ENCODE measurements at places on chromosomes 7 and 10. TPM values are rescaled to one million over a fixed set of nuclear protein-coding genes. Genes with fewer than 3 reads are reported as not detected.

DNA sequence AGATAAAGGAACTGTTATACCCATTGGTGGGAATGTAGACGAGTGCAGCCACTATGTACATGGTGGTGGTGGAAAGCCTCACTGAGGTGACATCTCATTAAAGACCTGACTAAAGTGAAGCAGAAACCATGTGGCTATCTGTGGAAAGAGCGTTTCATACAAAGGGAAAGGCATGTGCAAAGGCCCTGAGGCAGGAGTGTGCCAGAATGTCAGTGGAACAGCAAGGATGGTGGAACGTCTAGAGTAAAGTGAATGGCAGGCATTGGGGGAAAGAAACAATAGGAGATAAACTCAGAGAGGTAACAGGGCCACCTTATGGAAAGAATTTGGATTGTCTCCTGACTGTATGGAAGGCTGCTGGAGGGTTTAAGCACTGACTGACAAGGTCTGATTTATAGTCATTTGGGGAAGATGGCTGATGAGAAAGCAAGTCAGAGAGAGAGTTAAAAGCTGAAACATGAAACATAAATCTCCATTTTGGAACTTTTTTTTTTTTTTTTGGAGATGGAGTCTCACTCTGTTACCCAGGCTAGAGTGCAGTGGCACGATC, 245.7 kb downstream of the STK31 start:
- H3K36me3 ChIP-seq = no peaks in the 10 kb centered on the region
- no peaks in the 10 kb centered on the region for H3K27me3 ChIP-seq
- no peak overlapping the region for H3K27ac ChIP-seq

- H3K27me3 ChIP-seq = no peaks in the 10 kb centered on the region
- H3K4me3 ChIP-seq = no peak overlapping the region
- no peak overlapping the region for H3K27ac ChIP-seq
- H3K36me3 ChIP-seq = no peaks in the 10 kb centered on the region
Observed at GRCh38 chr10:112535531-112535951, 88.5 kb downstream of the VTI1A start.

DNA sequence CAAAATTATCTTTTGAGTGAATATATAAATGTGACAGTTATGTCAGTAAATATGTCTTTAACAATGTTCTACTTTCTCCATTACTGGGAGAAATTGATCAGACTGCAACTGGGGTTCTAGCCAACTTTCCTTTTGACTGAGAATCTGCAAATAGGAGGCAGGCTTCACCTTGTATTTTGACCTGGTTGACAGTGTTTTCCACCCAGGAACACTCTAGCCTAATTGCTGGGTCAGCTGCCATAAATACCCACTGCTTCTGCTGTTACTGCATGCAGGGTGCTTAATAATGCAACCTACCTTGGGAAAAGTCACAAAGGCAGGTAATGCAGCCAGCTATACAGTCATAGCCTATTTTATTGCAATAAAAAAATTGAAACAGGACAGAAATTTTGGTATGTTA, 319.0 kb downstream of the DGKB start:
- no peaks in the 10 kb centered on the region for H3K4me1 ChIP-seq
- no peak overlapping the region for H3K4me3 ChIP-seq
- H3K27me3 ChIP-seq = no peaks in the 10 kb centered on the region
- H3K27ac ChIP-seq = no peak overlapping the region

GRCh38 chr7:47991270-47991669, 11.9 kb upstream of the HUS1 start:
- peak overlapping the region; percentile 50 for H3K4me3 ChIP-seq
- no peaks in the 10 kb centered on the region for H3K36me3 ChIP-seq
- no peaks in the 10 kb centered on the region for H3K4me1 ChIP-seq
- H3K27me3 ChIP-seq = no peaks in the 10 kb centered on the region
- no peak for DNase-seq

DNA sequence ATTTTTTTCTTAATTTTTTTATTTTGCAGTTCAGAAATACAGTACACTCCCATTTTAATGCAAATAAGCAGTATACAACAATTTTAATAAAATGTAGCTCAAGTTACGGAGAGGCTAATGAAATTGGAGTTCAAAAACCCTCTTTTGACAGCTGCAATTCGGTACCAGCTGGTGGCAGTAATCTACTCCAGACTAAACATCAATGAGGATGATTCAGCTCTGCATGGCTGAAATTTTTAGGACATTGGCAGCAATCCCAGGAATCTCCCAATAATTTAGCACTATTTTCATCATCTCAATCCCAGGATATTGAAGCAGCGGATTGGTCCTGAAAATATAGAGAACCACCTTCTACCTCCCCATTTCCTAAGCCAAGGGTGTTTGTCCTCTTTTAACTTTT, 278.8 kb downstream of the CACNA2D1 start:
- DNase-seq = no peak
- H3K27ac ChIP-seq = peak overlapping the region; percentile 8
- H3K4me3 ChIP-seq = no peak overlapping the region
- H3K4me1 ChIP-seq = no peaks in the 10 kb centered on the region

GRCh38 chr7:149317986-149318672, 56.1 kb downstream of the ZNF783 start:
- H3K4me3 ChIP-seq = no peak overlapping the region
- no peaks in the 10 kb centered on the region for H3K27me3 ChIP-seq
- DNase-seq = no peak
- no peak overlapping the region for H3K27ac ChIP-seq

GRCh38 chr10:48445932-48446331, 139.5 kb downstream of the MAPK8 start:
- no peaks in the 10 kb centered on the region for H3K27me3 ChIP-seq
- H3K27ac ChIP-seq = no peak overlapping the region

DNA sequence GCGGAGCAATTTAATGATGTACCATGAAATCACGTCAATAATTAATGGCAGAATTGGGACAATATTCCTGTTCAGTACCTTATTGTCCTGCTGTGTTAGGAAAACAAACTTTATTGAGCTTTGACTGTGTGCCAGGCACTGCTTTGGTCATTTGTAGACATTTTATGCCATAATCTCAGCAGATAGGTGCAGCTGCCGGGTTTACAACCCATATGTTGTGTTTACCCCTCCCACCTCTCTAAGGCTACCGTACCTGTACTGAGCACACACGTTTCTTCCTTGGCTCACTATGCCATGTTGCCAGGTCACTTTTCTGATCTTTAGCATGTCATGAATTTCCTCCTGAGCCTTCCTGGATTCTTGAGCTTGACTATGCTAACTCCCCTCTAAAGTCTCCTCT, 422.2 kb downstream of the PHTF2 start:
- no peak overlapping the region for H3K27ac ChIP-seq
- H3K36me3 ChIP-seq = no peaks in the 10 kb centered on the region
- H3K4me1 ChIP-seq = no peaks in the 10 kb centered on the region
- no peak for DNase-seq

- H3K27ac ChIP-seq = no peak overlapping the region
- no peaks in the 10 kb centered on the region for H3K27me3 ChIP-seq
- no peak overlapping the region for H3K4me3 ChIP-seq
- DNase-seq = no peak
- no peaks in the 10 kb centered on the region for H3K36me3 ChIP-seq
- H3K4me1 ChIP-seq = no peaks in the 10 kb centered on the region
Observed at GRCh38 chr7:75836798-75837197, 23.2 kb upstream of the CCL24 start.

DNA sequence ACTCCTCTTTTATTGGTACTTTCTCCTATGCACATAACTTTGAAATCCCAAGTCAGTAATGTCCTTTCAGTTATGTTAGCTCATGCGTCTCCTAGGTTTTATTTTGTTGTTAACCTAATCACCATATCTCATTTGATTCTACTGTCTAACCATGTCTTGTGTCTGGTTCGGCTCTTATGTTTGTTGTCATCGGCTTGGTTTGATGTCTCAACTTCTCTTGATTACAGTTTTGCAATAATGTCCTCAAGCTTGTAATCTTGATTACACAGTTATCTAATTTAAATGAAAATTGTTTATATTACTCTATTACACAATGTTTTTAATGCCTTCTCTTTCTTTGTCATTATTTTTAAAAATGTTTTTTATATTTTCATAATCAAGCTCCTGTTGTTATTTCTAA, 35.9 kb upstream of the SEMA3A start:
- H3K27ac ChIP-seq = no peak overlapping the region
- H3K4me3 ChIP-seq = no peak overlapping the region
- H3K36me3 ChIP-seq = no peaks in the 10 kb centered on the region
- no peaks in the 10 kb centered on the region for H3K27me3 ChIP-seq
- DNase-seq = no peak

- H3K4me1 ChIP-seq = no peaks in the 10 kb centered on the region
- H3K27me3 ChIP-seq = no peaks in the 10 kb centered on the region
- no peak overlapping the region for H3K27ac ChIP-seq
- no peak for DNase-seq
- no peaks in the 10 kb centered on the region for H3K36me3 ChIP-seq
Observed at GRCh38 chr10:31099664-31100063, 68.0 kb upstream of the ZNF438 start.

DNA sequence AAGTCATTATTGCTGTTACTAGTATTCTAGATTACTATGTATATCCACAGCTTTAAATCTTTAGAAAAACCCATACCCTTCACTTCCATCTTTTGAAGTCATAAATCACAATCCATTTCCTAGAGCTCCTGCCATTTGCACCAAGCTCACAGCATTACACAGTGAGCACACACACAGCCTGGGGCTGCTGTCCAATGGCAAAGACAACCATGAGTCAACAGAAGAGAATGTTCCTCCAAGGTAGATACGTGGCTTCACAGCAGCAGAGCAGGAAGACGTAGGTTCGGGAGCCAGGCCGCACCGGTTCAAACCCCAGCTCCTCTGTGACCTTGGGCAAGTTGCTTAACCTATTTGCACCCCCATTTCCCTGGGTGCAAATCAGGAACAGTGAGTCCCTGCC, 234.6 kb downstream of the DIP2C start:
- H3K4me1 ChIP-seq = peaks cover 34% of the 10 kb centered on the region
- H3K36me3 ChIP-seq = no peaks in the 10 kb centered on the region
- H3K4me3 ChIP-seq = no peak overlapping the region
- DNase-seq = no peak
- no peaks in the 10 kb centered on the region for H3K27me3 ChIP-seq
- H3K27ac ChIP-seq = no peak overlapping the region

DNA sequence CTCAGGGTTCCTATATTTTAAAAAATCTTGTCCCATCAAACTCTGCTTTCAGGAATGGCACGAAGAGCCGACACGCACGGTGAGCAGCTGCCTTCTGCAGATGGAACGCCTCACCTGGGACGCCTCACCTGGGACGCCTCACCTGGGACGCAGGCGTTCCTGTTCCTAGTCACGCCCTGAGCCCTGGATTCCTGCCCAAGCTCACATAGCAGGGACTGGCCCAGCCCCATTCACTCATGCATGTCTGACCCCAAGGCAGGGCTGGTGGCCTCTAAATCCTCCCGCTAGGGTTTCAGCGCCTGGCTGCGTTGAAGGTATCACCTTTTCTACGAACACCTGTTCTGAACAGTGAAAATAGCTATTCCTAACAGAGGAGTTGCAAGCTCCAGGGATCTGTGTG, 49.8 kb downstream of the CARD11 start:
- no peaks in the 10 kb centered on the region for H3K27me3 ChIP-seq
- H3K36me3 ChIP-seq = no peaks in the 10 kb centered on the region
- no peaks in the 10 kb centered on the region for H3K4me1 ChIP-seq
- no peak overlapping the region for H3K27ac ChIP-seq

GRCh38 chr10:63137306-63137705, 4.2 kb downstream of the NRBF2 start:
- peaks cover 42% of the 10 kb centered on the region for H3K4me1 ChIP-seq
- no peaks in the 10 kb centered on the region for H3K36me3 ChIP-seq
- DNase-seq = no peak
- no peaks in the 10 kb centered on the region for H3K27me3 ChIP-seq
- H3K4me3 ChIP-seq = no peak overlapping the region

DNA sequence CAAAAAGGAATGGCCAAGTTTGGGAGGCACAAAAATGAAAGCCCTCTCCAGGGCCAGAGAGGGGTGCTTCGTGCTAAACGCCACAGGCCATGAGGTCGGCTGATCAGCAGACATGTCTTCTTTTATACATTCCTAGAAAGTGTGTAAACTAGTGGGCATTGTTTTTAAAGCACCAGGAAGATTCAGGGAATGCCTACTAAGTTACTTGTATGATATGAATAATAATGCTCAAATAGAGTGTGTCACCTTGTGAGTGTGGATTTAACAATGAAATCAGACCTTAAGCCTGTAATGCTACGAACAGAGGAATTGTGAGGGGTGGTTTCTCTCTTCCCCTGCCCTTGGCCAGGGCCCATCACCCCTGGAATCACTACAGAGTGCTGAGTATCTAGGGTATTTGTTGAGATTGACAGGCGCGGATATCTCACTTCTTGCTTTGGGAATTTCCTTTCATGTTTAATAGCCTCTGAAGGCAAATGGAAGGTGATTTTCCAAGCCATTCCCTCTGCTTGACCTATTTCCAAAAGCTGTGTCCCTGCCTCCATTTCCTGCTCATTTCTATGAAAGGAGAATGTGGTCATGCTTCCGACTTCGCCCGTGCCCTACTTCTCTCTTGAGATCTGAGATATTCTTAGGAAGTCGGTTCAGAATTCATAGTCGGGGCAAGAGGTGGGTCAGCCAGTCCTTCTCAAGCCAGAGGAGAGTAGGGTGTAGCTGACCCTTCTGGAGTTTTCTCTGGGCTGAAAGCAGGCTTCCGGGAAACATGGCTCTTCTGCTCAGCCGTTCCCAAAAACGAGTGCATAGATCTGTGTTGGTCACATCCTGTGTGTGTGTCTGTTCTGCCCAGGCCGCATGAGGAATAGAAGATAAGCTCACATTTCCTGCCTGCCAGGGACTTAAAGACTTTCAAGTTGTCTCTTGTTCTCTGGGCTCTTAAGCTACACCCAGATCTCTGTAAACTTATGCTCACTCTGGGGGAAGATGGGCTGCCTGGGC, 167.8 kb upstream of the ITGB1 start:
- no peaks in the 10 kb centered on the region for H3K36me3 ChIP-seq
- H3K4me1 ChIP-seq = no peaks in the 10 kb centered on the region
- peak; percentile 58 for DNase-seq

DNA sequence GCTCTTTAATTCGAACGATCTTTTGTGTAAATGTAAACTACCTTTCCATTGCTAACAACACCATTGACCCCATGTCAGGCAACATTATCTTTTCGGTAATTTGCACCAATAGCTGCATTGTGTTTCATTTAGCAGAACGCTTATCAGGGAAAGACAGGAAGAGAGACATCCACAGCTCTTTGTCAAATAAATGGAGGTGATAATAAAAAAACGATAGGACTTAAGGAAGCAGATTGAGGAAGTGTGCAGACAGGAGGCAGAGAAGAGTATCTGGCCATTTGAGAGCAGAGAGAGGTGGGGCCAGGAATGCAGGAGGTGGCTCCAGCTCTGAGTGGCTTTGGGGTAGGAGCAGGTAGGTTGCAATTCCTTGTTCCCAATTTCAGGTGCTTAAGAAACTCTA, 37.5 kb upstream of the ADARB2 start:
- H3K27me3 ChIP-seq = no peaks in the 10 kb centered on the region
- H3K36me3 ChIP-seq = no peaks in the 10 kb centered on the region
- no peak overlapping the region for H3K4me3 ChIP-seq
- DNase-seq = no peak

MAT1A gene
- not detected for total RNA-seq

FOXI2 gene
- total RNA-seq = not detected

CDK1 gene
- total RNA-seq = 0.79 TPM

GARS1 gene
- 35.5 TPM for total RNA-seq

TMEM178B gene
- 15.8 TPM for total RNA-seq

UFSP1 gene
- total RNA-seq = 3.0 TPM

CPXM2 gene
- 8.5 TPM for total RNA-seq

LRRD1 gene
- not detected for total RNA-seq

SERPINE1 gene
- total RNA-seq = 28.0 TPM

CDC123 gene
- total RNA-seq = 57.0 TPM
